ENCODE measurements at places on chromosomes 2 and 18. TPM values are rescaled to one million over a fixed set of nuclear protein-coding genes. Genes with fewer than 3 reads are reported as not detected.

- DNase-seq = no peak
These were observed 299.0 kb downstream of the TRIB2 start for GRCh38 chr2:13015532-13016320.

GRCh38 chr2:16773080-16773713 lies 107.6 kb upstream of the CYRIA start:
- peak; percentile 43 for DNase-seq

RTTN gene
- total RNA-seq = 34.6 TPM

SH3RF3 gene
- total RNA-seq = 2.8 TPM

DSG2 gene
- total RNA-seq = 61.3 TPM

DNA sequence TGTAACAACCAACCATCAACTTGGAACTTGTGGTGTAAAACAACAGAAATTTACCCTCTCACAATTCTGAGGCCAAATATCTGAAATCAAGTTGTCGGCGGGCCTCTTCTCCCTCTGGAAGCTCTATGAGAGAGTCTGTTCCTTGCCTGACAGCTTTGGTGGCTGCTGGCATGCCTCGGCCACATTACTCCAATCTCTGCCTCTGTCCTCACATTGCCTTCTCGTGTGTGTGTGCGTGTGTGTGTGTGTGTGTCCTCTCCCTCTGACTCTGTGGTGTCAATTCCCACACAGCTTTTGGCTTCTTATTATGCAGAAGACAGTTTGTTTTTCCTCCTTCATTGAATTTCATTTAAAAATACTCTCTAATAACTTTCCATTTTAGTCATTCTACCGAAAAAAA lies 50.4 kb downstream of the ZDBF2 start:
- no peak for DNase-seq

DNA sequence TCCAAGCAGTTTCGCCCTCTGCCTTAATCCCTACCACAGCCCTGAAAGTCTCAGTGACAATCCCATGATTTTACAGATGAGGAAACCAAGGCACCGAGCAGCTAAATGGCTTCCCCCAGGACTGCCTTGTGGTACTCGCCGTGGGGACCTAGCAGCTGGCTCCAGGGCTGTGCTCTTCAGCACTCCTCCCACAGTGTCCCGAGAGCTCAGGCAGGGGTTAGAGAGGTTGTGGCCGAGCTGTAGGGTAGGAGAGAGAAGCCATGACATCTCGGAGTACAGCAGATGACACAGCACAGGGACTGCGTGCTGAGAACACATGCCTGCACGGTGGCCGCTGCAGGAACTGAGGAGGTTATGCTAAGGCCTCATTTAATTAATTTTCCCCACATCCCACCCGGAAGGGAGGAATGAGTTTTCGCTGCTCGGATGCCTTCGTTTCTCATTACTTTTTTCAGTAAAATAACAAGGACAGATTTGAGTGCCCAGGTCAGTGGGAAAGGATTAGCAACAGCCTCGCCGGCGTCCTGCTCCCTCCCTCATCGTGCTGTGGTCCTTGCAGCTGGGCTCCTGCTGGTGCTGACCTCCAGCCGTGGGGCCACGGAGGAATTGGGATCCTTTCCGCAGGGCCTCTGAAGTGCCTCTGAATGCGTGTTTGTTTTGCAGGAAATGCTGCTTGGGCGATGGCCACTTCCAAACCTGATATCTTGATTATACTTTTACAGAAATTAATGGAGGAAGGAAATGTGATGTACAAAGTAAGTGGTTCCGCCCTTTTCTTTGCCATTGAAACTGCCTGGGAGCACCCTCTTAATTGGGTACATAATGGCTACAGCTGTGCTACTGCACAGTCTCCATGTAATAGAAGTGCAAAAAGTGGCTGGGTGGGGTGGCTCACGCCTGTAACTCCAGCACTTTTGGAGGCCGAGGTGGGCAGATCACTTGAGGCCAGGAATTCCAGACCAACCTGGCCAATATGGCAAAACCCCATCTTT lies 61.2 kb downstream of the WDSUB1 start:
- DNase-seq = no peak

DNA sequence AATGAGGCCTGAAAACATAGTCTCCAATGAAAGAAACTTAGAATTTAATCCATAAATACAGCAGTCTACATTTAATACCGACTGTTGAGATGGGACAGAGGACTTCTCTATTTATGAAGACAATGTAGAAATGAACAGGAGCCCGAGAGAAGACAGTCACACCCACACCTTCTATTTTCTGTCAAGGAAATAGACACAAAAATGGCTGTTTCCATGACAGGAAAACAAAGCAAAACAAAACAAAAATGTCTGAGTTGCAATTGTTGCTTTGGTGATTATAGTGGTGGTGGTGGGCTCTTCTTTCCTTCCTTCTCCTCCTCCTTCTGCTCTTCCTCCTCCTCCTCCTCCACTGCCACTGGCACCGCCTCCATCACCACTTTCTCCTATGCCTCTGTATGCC lies 72.3 kb upstream of the CCDC68 start:
- no peak for DNase-seq

DNA sequence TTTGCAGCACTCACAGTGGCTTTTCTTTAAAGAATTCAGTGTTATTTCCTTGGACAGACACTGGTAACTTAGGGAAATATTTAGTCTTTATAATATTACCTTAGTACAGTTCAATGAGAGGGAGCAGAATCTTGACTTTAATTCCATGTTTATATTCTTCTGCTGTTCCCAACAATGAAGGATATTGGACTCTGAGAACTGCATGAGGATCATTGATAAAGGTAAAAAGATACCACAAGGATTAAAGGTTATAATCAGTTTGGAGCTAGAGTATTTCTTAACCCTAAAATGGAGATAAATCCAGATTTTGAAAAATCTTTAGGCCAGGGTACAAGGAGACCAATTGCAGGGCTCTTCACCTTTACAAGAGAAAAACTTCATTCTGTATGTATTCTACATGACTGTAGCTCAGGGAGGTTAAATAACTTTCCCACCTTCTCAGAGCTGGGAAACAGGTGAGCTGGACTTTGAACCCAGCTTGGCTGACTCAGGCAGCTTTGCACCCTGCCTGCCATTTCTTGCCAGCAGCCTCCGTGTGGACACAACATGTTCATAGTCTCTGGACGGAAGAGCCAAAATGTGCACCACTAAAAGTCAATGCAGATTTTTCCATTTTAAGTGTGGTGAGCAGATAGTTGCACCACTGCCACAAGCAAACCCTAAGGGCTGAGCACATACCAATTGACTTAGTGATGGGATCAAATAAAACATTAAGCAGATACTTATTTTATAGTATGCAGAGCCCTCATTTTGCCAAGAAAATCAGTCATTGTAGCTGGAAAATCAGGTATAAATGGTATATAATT lies 26.7 kb downstream of the UPP2 start:
- no peak for DNase-seq

GRCh38 chr18:75884728-75885127 lies 457.2 kb upstream of the SMIM21 start:
- DNase-seq = no peak

DNA sequence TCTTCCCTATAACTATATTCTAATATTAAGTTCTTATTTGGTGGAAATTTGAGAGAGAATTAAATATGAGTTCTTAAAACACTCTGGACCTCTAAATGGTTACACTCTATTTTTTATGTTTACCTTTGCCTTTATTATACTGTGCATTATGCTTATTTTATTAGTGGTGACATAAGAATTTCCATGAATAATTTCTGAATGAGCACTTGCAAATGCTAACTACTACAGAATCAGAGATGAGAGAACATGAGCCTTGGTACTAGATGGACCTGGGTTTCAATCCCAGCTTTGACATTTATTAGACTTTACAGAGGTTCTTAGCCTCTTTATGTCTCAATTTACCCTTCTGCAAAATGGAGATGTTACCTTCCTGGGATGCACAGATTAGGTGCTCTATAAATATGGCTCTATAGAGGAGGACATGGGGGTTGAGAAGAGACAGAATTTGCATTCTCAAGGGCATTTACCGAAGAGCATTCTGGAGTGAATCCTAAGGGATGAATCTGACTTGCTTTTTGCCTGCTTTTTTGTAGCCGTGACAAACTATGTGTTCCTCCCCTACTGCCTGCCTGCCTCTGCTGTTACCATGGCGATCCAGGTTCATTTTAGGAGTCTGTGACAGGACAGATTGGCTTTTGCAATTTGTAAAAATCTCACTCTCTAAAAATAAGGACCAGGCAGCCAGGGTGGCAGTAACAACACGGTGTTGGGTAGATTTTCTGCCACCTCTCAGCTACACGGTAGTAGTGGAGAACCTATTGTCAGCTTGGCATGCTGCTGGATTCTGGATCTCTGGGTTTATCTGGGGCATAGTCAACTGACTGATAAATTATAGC lies 20.7 kb upstream of the CNRIP1 start:
- no peak for DNase-seq

DNA sequence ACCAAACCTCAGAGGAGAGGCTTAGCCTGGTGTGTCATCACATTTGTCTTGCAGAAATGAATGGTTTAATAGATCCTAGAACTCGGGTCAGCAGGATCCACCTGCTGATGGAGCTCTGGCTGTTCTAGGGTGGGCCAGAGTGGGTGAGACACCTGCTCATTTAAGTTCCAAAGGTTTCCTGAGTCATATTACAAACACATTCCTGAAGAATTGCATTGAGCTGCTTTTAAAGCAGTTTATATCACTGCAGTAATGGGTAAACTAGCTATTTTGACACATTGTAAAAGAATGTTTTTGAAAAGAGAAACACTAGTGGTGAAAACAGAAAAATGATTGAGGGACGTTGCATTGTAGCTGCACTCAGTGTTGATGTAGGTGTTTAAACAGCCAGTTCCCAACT lies 175.3 kb upstream of the TCF4 start:
- DNase-seq = no peak

FSIP2 gene
- total RNA-seq = 2.0 TPM

ADD2 gene
- 6.5 TPM for total RNA-seq

GRCh38 chr2:144849612-144850011 lies 329.7 kb upstream of the ZEB2 start:
- DNase-seq = no peak

DNA sequence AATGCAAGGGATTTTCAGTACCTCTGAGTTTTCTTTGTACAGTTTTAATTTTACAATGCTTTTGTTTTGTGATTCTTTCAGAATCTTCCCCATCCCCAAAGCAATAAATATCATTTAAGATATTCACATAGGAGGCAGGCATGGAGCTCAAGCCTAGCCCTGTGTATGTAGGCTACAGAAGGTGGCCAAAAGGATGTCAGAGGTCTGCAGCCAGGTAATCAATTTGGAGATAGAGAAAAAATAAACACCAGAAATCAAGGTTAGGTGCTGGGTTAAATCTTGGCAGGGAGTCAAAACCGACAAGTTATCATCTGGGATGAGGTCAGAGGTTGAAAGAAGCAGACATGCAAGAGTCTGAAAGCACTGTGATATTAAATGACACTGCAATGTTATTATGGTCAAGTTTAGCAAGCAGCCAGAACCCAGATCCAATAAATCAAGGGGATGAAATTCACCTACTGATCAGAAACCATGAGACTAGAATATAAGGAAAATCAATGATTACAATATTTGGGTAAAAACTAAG lies 45.1 kb upstream of the LRP1B start:
- no peak for DNase-seq

- DNase-seq = no peak
These were observed 79.8 kb downstream of the VAPA start for GRCh38 chr18:9993521-9994025.

BOLL gene
- total RNA-seq = 0.27 TPM

DNA sequence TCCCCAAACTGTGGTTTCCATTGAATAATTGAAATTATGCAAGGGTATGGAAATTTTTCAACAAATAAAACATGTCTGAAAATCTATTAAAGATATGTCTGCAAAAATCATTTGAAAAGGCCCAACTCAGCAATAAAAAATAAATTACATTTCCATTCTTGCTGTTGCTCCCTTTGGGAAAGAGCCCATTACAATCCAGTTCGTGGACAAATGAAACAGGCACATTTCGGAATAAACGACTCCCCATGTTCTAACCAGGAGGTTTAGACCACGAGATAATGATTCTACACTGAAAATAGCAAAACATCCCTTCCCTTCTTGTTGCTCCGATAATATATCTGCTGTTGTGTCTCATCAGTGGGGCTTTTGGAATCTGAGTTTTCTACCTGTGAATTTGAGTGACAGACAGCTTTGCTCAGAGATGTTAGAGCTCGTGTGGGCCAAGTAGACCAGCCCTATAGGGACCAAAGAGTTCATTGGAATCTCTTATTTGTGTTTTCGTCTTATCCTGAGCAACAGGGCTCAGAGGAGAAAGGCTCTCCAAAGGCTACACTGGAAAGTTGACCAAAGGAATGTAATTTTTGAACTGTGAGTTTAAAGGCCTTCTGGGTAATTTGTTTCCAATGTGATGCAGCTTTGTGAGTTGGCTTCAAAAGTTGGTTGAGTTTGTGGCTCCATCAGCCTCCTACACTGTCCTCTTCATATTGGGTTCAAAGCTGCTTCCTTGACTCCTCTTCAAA lies 119.5 kb downstream of the ACTR3 start:
- no peak for DNase-seq

DNA sequence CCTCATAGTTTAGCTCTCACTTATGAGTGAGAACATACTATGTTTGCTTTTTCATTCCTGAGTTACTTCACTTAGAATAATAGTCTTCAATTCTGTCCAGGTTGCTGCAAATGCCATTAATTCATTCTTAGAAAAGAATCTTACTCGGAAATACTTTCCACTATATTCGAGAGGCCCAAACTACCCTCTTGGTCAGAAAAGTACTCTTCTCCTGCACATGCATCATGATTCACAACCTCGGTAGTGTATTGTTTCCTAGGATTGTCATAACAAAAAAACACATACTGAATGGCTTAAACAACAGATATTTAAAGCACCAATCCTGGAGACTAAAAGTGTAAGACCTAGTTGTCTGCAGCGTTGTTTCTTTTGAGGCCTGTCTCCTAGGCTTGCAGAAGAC lies 364.0 kb upstream of the SLC14A2 start:
- DNase-seq = no peak

- no peak for DNase-seq
These were observed 356.1 kb upstream of the ETAA1 start for GRCh38 chr2:67041051-67041450.

- no peak for DNase-seq
These were observed 21.6 kb downstream of the DSG4 start for GRCh38 chr18:31398191-31398590.

KCNG2 gene
- total RNA-seq = not detected

- peak; percentile 40 for DNase-seq
These were observed 412.1 kb upstream of the MYT1L start for GRCh38 chr2:2743164-2743571.

DNA sequence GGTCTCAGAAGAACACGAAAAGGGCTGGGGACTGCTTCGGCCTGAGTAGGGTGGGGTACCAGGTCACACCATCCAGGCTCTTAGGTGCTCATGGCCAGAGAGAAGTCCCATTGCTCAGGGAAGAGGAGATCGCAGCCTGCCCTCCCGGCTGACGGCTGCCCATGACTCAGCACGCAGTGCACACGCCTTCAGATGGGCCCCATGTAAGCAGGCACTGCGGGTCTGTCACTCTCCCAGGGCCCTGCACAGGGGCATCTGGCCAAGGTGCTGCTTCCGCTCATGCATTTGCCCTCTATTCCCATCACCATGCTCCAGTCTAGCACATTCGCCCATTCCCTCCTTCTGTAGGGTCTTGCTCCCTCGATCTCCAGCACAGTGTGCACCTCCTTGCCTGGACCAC lies 34.7 kb downstream of the SFXN5 start:
- no peak for DNase-seq

All from thyroid gland (tissue), 4 donors.